Activated CD4-positive, alpha-beta T cell treated with anti-CD3 and anti-CD28 coated beads, Interleukin-2, amount 50 U/mL, for 4 hours (primary cell): ENCODE measurements at places on chromosomes 16 and 17.

DNA sequence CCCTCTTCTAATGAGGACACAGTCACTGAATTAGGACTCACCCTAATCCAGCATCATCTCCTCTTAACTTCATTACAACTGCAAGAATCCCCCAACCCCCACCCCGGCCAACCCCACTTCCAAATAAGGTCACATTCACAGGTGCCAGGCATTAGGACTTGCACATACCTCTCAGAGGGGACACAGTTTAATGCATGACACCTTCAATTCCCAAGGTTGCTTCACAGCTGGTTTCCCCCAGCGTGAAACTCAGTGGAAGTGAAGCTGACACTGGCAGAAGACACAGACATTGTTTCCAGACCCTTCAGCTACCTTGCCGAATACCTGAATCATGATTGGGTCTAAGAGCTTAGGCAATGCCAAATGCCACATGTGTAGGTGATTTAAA, 217.0 kb upstream of the DYNLRB2 start:
- DNase-seq: no peak

DNA sequence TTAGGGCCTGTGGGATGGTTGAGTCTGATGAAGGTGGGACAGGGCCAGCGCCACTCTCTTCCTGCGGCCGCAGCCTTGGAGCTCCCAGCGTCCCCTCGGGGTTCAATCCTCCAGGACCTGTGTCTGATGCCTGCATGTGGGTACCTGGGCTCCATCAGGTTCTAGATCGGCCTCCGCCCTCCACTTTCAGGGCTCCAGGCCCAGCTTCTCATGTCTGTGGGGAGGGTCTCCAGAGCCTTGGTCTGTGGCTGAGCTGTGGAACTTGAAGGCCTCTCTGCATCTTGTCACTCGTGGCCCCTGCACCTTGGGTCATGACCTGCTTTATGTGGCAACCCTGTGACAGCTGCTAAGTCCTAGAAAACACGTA, 89.8 kb upstream of the ZNF750 start:
- no peak for DNase-seq

GRCh38 chr17:54015734-54016133, 193.0 kb downstream of the KIF2B start:
- DNase-seq: no peak

GRCh38 chr17:65750631-65751115, 189.2 kb upstream of the AXIN2 start:
- peak; percentile 27 for DNase-seq

DNA sequence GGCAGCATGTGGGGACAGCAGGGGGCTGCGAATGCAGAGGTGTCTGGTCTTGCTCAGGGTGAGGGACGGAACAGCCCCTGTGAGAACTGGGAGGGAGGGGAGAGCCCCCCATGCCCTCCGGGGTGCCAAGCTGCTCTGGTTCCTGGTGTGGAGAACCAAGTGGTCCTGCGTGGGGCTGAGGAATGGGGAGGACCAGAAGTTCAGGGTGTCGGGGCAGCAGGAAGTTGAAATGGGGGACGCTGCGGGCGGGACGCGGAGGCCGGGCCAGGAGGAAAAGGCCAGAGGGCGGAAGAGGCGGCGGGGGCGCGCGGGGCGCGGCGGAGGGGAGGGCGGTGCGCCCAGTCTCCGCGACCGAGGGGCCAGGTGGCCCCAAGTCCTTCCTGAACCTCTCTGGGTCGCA, 3.6 kb downstream of the ALDH3A1 start:
- no peak for DNase-seq

GRCh38 chr17:42475835-42476234, 17.2 kb downstream of the ATP6V0A1 start:
- DNase-seq: no peak

- DNase-seq: no peak
These were observed 488 bp downstream of the HOXB9 start for GRCh38 chr17:48625495-48626244.

DNA sequence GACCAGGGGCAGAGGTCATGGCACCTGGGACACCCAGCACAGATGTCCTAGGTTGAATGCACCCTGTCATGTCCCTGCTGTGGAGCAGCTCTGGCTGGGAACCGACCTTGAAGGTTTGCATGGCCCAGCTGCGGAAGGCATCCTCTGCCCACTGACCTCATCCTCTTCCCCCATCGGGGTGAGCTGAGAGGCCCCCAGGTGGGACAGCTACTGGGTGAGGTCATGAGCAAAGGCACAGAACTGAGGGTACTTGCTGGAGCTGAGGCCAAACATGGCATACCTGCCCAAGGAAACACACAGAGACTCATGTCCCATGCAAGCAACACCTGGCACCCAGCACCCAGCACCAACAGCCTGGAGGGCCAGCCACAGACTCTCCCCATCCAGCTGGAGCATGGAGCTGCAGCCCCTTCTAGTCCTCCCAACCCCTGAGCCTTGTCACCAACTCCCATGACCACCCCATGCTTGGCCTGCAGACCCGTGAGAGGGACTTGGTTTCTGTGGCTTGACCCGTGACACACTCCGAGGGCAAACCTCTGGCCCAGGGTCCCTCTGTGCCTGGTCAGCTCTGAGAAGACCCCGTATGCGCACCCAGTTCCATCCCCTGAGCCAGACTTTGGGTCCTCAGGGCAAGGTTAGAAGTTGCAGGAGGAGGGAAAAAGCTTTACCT, 33.1 kb downstream of the LGALS9 start:
- no peak for DNase-seq

- DNase-seq: no peak
These were observed 11.2 kb downstream of the CASC3 start for GRCh38 chr17:40151414-40151963.

GRCh38 chr16:35182043-35182677, 1722.7 kb downstream of the TP53TG3F start:
- no peak for DNase-seq

- peak; percentile 41 for DNase-seq
These were observed 55.2 kb downstream of the ARSG start for GRCh38 chr17:68346448-68346847.

GRCh38 chr16:54175552-54176375, 110.8 kb downstream of the IRX3 start:
- no peak for DNase-seq

DNA sequence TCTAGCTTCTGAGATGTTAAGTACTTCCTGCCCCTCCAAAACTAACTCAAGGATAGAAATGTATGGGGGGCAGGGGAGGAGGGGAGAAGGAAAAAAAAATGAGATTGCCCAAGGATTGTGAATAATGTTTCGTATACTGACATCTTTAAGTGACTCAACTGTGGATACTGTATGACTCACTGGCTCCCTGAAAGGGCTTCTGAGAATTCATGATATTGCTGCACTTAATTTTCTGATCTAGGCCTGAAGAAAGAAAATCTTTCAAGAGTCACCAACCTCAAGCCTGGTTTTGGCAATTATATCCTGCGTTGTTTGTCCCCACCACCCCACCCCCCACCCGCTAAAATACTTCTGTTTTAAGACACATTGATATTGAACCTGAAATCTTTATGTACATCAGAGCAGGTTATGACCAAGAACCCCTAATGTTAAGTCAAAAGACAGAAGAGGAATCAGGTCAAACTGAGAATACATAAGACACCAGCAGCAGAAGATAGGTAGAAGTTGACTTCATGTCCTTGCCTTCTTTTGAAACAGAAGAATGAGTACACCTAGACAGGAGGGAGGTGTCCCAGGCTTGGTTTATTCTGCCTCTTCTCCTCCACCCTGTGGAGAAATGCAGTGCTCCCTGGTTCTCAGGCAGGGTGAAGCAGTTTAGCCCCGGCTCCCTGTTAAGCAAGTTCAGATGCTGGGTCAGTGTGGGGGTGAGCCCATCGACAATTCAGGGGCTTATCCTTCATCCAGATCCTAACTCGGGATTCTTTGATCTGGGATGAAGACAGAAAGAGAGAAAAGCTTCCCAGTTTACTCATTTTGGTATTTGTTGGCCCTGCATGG, 3.3 kb upstream of the FBXL20 start:
- DNase-seq: no peak
